ENCODE measurements at places on chromosomes 16 and 17. TPM values are rescaled to one million over a fixed set of nuclear protein-coding genes. Genes with fewer than 3 reads are reported as not detected.

Gene CCL4
- total RNA-seq, result 15.1 TPM

Gene CCL3
- 31.6 TPM for total RNA-seq

Gene STRADA
- total RNA-seq, result 33.7 TPM

Gene STAT5A
- 52.0 TPM for total RNA-seq

Gene TNS4
- total RNA-seq, result 6.8 TPM

Gene PTGES3L
- 1.8 TPM for total RNA-seq

Gene LRRC37A
- 5.2 TPM for total RNA-seq

Gene TNFSF13
- total RNA-seq, result 140 TPM

Gene PPY
- not detected for total RNA-seq

DNA sequence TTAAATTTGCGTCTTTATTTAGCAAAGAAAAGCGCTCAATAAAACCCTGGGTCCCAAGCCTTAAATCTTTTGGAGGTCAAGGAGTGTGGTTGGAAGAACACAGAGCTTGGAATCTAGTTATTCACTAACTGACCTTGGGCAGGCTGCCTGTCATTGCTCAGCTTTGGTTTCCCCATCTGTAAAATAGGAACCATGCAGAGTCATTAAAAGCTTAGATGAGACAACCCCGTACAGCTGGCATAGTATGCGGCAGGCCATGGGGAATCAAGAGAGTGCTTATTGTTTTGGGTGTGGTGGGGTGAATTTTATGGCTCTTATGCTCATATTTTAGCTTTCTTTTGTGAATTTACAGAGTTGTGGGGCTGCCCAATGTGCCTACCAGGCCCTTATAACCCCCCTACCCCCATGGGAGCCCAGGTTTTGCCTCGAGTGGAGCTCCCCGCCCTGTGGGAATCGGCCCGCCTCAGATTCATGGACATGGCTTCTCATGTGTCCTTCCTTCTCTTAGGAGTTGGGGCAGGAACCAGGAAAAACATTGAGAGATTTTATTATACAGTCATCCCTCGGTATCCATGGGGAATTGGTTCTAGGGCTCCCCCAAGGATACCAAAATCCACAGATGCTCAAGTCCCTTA is 113.5 kb downstream of the CLEC16A start:
- H3K4me1 ChIP-seq, result peaks cover 25% of the 10 kb centered on the region
- DNase-seq, result no peak
- H3K36me3 ChIP-seq, result peaks cover 18% of the 10 kb centered on the region
- no peak overlapping the region for H3K27ac ChIP-seq

GRCh38 chr16:25542306-25542705 is 149.5 kb upstream of the HS3ST4 start:
- H3K36me3 ChIP-seq, result no peaks in the 10 kb centered on the region
- H3K27ac ChIP-seq, result no peak overlapping the region
- peaks cover 4% of the 10 kb centered on the region for H3K27me3 ChIP-seq
- DNase-seq, result no peak
- no peak overlapping the region for H3K4me3 ChIP-seq

GRCh38 chr16:2465653-2466415 is 5.3 kb upstream of the NTN3 start:
- H3K4me3 ChIP-seq, result no peak overlapping the region
- no peak overlapping the region for H3K27ac ChIP-seq
- H3K27me3 ChIP-seq, result peaks cover 5% of the 10 kb centered on the region
- DNase-seq, result no peak
- H3K36me3 ChIP-seq, result no peaks in the 10 kb centered on the region

- H3K27ac ChIP-seq, result no peak overlapping the region
- no peak overlapping the region for H3K4me3 ChIP-seq
- no peak for DNase-seq
- H3K4me1 ChIP-seq, result peaks cover 12% of the 10 kb centered on the region
Measured at GRCh38 chr17:32896647-32897258, 19.8 kb upstream of the MYO1D start.

DNA sequence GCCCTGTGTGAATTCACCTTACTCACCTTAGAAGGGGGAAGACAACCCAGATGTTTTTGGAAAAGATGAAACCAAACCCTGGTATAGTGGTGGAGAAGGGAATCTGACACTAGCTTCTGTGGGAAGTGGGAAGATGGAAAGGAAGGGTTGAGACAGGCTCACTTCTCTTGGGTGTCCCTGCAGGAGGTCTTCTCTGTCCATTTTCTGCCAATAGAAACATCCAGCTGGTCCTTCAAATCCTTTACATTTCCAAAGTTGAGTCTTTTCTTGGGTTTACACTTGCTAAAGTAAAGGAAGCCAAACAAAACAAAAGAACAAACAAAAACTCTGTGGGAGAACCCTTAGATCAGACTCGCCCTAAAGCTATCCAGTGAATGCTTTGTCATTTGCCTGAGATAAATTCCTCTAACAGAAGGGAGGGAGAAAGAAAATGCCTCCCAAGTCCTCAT is 10.2 kb downstream of the HOXB1 start:
- H3K27me3 ChIP-seq, result peaks cover 53% of the 10 kb centered on the region
- no peaks in the 10 kb centered on the region for H3K4me1 ChIP-seq
- DNase-seq, result no peak
- H3K36me3 ChIP-seq, result no peaks in the 10 kb centered on the region
- no peak overlapping the region for H3K4me3 ChIP-seq

DNA sequence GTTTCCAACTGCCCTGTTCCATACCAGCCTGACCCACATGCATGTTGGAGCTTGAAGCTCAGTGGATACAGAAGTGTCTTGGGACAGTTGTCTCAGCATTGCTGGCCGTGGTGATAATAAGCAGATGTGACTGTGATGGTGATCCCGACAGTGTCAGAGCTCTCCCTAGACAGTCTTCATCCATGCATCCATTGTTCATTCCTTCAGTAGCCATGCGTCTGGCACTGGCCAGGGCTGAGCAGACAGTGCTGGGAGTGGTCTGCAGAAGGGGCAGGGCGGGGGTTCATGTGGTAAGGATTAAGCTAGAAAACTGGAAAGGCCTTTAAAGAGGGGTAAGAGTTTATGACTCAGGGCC is 68.1 kb downstream of the GNAO1 start:
- no peak overlapping the region for H3K27ac ChIP-seq
- DNase-seq, result no peak
- H3K4me3 ChIP-seq, result no peak overlapping the region

- no peaks in the 10 kb centered on the region for H3K27me3 ChIP-seq
- no peak overlapping the region for H3K27ac ChIP-seq
- no peaks in the 10 kb centered on the region for H3K36me3 ChIP-seq
- peaks cover 11% of the 10 kb centered on the region for H3K4me1 ChIP-seq
- peak; percentile 99 for DNase-seq
Measured at GRCh38 chr16:79792664-79793351, 192.3 kb upstream of the MAF start.

GRCh38 chr16:81431554-81432353 is 12.9 kb upstream of the CMIP start:
- no peaks in the 10 kb centered on the region for H3K27me3 ChIP-seq
- H3K4me1 ChIP-seq, result peaks cover 4% of the 10 kb centered on the region
- no peak overlapping the region for H3K27ac ChIP-seq

GRCh38 chr17:40561294-40561870 is 3.9 kb downstream of the CCR7 start:
- no peaks in the 10 kb centered on the region for H3K36me3 ChIP-seq
- H3K27me3 ChIP-seq, result no peaks in the 10 kb centered on the region
- H3K27ac ChIP-seq, result no peak overlapping the region
- H3K4me1 ChIP-seq, result peaks cover 21% of the 10 kb centered on the region
- H3K4me3 ChIP-seq, result no peak overlapping the region

DNA sequence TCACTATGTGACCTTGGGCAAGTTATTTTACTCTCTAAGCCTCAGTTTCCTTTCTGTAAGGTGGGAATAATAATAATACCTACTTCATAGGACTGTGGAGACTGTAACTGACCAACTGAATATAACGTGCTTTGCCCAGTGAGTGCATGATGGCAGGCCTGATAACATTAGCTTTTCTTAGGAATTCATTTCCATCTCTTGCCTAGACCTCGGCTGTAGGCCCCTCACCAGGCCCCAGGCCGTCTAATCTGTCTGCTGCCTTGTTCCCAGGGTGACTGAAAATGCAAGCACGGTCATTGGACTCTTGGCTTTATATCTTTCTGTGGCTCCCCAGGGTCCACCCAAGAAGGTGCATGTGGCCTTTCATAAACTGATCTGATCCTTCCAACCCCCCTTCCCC is 6.7 kb upstream of the UBE2O start:
- H3K27ac ChIP-seq, result no peak overlapping the region
- H3K36me3 ChIP-seq, result no peaks in the 10 kb centered on the region
- no peak for DNase-seq
- no peaks in the 10 kb centered on the region for H3K27me3 ChIP-seq

- H3K4me3 ChIP-seq, result no peak overlapping the region
- no peaks in the 10 kb centered on the region for H3K4me1 ChIP-seq
- H3K36me3 ChIP-seq, result no peaks in the 10 kb centered on the region
- no peak overlapping the region for H3K27ac ChIP-seq
Measured at GRCh38 chr16:56970934-56971767, 9.4 kb downstream of the CETP start.

DNA sequence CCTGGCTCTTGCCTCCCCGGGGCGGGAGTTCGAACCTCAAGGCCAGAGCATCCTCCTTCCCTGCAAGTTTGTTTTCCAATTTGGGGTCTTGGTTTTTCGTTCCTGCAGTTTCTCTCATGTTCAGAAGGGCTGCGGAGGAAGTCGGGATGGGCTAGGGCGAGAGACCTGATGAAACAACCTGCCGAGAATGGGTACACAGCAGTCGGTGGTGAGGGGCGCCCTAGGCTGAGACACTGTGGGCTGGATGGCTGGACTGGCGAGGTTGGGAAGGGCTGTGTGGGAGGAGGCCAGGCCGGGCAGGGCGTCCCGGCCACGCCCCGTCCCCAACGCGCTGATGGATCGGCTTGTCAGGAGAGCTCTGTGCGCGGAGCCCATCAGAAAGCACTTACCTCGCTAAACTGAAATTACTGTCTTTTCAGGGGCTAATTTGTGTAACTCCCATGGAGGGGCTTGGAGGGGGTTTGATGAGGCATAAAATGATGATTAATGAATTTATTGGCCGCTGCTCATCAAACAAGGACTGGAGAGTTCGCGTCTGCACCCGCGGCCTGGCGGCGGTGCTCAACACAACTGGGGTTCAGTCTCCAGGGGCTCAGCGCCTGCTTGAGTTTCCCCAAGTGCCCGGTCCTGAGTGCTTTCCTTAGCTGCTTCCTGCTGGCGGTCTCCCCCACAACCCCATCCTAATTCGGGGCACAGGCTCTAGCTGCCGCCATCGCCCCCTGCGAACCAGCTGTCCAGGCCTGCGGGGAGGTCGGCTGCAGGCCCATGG is 9.0 kb downstream of the IRX5 start:
- H3K36me3 ChIP-seq, result no peaks in the 10 kb centered on the region
- no peak overlapping the region for H3K27ac ChIP-seq
- no peak for DNase-seq
- H3K27me3 ChIP-seq, result peaks cover 56% of the 10 kb centered on the region

DNA sequence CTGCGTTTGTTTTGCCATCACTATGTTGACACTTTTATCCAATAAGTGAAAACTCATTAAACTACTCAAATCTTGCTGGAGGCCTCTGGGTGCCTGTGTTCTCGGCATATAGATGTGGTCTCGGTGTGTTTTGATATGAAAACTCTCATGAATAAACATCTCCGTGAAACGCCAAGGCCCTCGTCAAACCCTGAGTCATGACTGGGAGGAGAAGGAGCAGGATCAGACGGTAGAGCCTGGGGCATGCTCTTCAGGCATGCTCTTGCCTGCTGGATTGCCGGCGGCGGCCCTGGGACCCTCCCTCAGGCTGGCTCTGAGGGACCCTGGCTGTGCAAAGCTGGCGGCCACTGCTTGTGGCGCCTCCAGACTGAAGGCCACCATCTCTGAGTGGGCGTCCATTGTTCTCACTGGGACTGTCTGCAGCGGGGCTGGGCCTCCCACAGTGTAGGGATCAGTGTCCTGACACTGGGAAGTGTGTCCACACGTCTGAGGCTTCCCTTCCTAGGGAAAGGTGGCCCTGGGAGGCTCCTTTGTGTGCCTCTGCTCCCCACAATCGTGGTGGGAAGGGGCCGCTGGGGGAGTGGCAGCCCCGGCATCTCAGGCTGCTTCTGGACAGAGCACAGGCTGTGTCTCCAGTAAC is 1.7 kb upstream of the NPB start:
- peaks cover 10% of the 10 kb centered on the region for H3K36me3 ChIP-seq
- no peak for DNase-seq
- H3K4me3 ChIP-seq, result no peak overlapping the region
- H3K27me3 ChIP-seq, result no peaks in the 10 kb centered on the region
- no peak overlapping the region for H3K27ac ChIP-seq
- H3K4me1 ChIP-seq, result peaks cover 10% of the 10 kb centered on the region

- H3K36me3 ChIP-seq, result no peaks in the 10 kb centered on the region
- H3K27ac ChIP-seq, result no peak overlapping the region
- peak; percentile 33 for DNase-seq
- peaks cover 65% of the 10 kb centered on the region for H3K4me1 ChIP-seq
Measured at GRCh38 chr16:80056324-80056723, 455.8 kb upstream of the MAF start.
